ENCODE measurements at places on chromosomes 12 and 14. TPM values are rescaled to one million over a fixed set of nuclear protein-coding genes. Genes with fewer than 3 reads are reported as not detected.

DNA sequence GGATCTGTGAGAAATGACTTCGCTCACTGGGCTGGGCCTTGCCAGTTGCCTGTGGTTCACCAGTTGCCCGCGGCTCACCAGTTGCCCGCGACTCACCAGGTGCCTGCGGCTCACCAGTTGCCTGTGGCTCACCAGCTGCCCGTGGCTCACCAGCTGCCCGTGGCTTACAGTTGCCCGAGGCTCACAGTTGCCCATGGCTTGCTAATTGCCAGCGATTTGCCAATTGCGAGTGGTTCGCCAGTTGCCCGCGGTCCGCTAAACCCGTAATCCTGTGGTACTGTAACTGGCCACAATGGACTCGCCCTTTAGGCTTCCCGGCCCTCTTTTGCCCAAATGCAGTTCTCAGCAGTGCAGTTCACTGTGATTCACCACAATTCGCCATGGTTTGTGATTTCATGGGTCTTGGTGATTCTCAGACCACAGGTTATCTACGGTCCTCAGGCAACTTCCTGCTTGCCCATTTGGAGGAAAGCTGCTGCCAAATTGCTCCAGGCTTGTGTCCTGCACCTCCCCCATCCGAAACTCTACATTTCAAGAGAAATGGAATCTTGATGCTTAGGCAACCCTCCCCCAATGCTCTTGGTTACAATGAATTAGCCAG lies 15.0 kb upstream of the MEG3 start:
- DNase-seq = no peak

DNA sequence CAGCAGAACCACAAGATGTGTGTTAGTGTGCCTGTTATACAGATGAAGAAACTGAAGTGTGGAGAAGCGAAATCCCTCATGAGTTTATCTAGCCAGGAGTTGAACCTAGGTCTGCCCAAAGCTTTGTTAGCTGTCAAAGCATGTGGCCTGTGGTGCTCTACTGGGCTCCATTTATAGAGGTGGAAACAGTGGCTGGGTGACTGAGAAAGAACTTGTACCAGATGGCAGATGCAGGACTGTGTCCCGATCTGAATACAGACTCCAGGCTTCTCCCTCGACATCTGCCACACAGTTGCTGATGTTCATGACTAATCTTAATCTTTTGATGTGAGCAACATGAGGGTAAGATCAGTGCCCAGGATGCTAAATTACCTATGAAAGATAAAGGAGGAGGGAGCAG lies 89.1 kb downstream of the C12orf75 start:
- no peak for DNase-seq

DNA sequence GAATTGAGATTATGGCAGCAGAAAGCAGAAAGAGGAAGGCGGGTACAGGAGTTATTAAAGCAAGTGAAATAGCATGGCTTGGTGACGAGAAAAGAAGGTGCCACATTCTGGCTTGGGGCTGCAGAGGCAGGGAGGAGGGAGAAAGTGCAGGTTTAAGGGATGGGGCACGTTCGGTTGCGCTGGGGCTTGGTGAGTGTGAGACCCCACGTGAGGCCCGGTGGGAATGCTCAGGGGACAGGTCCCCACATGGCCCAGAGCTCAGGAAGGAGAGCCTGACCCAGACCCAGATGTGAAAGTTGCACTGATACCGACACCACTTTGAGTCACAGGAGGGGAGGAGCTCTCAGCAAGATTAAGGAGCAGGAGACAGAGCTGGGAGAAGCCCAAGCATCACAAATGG lies 187.1 kb downstream of the PIWIL1 start:
- DNase-seq = no peak

- DNase-seq = no peak
Observed at GRCh38 chr14:85041618-85042017, 488.3 kb upstream of the FLRT2 start.

DNA sequence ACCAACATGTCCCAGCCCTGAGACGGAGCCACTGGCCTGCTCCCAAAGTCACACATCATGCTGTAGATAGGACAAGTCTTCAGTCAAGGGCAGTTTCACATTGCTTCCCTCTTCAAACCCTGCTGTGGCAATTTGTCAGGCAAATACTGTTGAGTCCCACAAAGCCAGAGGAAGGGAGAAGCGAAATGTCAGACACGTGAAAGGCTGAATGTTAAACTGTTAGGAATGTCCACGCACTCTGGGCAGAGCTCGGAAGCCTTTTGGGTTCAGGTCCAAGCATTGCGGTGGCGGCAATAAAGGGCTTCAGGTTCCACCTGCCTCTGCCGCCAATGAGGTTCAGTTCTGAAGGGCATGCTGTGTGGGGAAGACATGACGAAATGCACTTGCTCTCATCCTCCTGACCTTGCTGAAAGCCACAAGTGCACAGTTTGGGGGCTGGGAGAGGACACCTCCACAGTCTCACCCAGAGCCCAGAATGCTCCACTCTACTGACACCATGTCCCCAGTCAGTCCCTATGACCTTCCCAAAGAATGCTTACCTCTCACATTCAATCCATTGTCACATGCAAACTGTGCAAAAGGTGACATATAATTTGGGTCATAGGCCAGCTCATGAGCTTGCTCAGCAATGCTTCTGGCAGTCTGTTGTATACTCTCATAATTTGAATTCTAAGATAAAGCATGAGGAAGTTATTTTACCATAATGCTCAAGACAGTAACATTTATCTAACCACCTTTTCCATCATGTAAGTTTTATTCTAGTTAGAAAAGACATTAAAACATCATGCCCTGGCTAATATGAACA lies 35.7 kb downstream of the RAD9B start:
- DNase-seq = peak; percentile 83

GRCh38 chr14:106269451-106270204 lies 743.2 kb downstream of the TMEM121 start:
- DNase-seq = no peak

- no peak for DNase-seq
Observed at GRCh38 chr12:83389237-83389996, 702.7 kb downstream of the TMTC2 start.

DNA sequence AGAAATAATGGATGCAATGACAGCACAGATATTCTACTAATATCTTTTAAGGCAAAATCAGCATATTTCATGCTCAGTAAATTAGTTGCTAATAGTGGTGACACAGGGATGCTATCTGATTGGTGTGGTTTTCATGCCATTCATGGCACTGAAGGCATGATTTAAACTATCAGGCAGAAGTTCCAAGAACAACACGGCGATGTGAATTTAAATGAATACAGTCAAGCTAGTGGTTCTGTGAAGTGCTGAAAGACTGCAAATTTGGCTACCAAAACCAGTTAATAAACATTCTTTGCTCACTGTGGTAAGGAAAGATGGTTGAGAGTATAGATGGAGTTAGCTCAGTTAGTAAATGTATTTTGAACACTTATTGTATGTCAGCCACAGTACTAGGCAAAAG lies 272.0 kb upstream of the DIO2 start:
- no peak for DNase-seq

DNA sequence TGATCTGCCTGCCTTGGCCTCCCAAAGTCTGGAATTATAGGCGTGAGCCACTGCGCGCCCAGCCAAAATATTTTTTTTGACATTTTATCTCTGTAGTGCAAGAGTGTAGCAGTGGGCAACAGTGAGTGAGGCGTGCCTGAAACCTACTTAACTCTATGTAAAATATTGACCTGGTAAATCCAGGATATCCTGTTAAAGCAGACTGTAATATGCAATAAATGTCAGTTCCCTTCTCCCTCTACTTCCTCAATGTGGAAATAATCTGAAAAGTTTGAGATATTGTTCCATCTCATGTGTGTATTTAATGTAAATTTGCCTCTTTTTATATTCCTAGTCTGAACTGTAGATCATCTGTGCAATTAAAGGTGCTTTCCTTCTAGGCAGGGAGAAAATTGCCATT lies 9.5 kb upstream of the CDK17 start:
- DNase-seq = no peak

DNA sequence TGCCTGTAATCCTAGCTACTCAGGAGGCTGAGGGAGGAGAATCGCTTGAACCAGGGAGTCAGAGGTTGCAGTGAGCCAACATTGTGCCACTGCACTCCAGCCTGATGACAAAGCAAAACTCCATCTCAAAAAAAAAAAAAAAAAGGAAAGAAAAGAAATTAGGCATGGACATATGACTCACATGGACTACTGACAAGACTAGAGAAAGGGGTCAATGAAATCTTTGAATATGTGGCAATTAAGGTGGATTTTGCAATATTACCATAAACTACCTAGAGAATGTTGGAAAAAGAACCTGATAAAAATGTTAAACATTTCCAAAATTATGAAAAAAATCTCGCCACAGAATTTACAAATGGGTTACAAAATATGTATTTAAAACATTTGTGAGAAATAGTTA lies 873.6 kb downstream of the C12orf50 start:
- peak; percentile 57 for DNase-seq

DNA sequence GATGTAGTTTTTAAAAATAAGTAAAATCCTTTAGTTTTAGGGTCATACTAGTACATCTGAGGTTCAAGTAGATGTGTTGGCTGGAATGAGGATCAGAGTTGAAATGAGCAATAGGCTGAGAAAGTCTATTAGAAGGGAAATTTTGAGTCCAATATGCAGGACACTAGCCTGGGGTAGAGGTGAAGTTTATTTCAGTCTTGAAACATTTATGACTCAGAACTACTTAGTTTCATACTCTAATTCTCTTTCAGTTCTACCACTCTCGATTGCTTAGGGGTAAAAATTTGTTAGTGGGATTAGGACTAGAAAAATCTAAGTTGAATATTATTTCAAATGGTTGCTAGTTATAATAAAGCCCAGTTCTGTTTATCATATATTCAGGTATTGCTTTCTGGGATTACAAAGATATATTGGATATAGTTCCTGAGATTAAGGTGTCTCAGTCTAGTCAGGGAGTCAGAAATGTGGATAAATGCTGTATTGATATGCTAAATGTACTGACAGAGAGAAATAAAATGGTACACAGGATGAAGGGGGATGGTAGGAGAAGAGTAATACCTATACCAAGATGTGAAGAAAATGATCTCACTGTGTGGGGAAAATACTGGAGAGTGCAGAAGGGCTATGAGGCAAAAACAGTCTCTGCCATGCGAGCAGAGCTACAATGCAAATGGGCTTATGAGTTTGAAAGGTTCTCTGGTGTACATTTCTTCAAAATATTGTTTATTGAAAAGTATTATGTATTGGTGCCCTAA lies 395.8 kb upstream of the FBXO33 start:
- DNase-seq = no peak

DNA sequence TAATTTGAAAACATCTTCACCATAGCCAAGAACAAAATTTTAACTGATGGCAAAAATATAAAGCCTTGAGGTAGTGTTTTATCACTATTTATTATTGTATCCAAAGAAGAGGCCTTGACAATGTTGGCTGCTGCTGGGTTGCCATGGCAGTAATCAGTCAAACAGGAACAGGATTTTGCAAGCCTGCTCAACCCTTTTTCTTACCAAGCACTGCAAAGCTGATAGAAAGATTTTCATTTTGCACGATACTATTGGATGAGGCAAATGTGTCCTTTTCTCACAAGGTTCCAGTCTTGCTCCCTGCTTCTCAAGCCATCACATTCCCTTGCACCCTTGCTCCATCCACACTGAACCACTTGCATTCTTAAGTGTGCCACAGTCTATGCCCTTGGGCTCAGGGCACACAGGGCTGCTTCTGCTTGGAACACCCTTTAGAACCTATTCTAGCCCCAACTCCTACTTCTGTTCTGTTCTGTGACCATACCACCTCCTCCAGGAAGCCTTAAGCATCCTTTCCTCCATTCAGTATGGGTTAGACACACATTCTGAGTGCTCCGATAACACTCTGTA lies 76.5 kb upstream of the AMIGO2 start:
- peak; percentile 14 for DNase-seq

DNA sequence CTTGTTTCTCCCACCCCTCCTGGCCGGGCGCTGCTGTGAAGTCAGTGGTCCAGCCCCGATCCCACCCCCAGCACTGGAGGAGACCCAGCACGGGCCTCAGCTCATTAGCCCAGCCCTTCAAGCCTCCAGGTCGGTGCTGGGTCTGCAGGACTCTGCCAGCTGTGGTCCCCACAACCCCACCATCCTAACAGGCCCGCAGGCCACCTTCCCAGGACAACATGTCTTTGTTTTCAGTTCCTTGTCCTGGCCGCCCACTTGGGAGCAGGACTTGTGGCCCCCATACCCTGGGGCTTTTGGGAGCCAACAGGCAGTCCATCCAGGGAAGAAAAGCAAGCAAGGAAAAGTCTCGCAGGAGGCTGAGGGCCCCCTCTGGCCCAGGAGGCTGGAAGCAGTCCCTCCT lies 60.0 kb downstream of the HRK start:
- no peak for DNase-seq

GRCh38 chr12:6696690-6697583 lies 3.7 kb downstream of the PIANP start:
- no peak for DNase-seq

DNA sequence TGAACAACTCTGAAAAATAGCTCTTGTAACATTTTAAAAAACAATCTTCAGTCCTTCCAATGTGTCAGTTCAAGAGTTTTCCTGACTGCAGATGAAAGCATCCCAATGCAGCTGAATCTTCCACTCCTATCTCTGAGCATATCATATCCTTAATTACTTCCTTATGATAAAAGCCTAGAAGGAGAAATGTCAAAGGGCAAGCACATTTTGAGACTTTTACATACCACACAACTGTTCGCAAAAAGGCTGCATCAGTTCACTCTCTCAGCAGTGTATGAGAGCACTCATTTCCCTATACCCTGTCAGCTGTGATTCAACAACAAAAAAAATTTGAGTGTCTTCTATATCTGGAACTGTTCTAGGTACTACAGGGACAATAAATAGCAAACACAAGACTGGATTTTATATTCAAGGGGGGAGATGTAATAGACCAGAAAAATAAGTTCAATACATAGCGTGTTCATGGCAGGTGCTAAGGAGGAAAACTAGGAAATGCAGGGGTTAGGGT lies 66.1 kb downstream of the ACADS start:
- DNase-seq = no peak

GRCh38 chr12:113449299-113449698 lies 22.4 kb downstream of the LHX5 start:
- no peak for DNase-seq

Gene ESPL1
- total RNA-seq = 0.67 TPM

Gene SLC17A8
- not detected for total RNA-seq

Gene EVL
- 38.9 TPM for total RNA-seq

Gene FOXG1
- total RNA-seq = not detected

Gene AMIGO2
- total RNA-seq = 96.1 TPM

Gene CSAD
- 10.2 TPM for total RNA-seq

Gene ABCC9
- total RNA-seq = not detected

Gene LRTM2
- not detected for total RNA-seq

Gene STAC3
- 0.50 TPM for total RNA-seq

Gene GCH1
- 8.9 TPM for total RNA-seq

Gene EFS
- 6.2 TPM for total RNA-seq

Gene FGF23
- not detected for total RNA-seq

Gene C14orf180
- total RNA-seq = not detected

Gene FAM181A
- 0.17 TPM for total RNA-seq

Gene ZDHHC22
- not detected for total RNA-seq
